HT-29 (cell line): ENCODE measurements at places on chromosomes 1 and 21.

DNA sequence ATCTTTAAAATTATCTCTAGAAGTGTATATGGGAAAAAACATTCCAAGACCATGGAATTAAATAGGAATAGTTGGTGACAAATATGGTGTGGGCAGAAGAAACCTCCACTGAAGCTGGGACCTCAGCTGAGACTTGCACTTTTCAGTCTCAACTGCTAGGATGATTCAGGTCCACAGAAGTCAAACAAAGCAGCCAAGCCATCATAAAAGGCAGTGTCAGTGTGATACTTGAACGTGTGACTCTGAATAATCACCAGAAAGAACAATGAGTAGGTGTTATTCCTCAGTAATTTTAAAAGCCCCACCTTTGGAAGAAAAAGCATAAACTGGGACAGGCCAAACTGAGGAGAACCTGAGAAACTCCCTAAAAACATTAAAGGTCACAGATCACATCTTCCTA is 90.7 kb downstream of the ZNF281 start:
- DNase-seq = no peak

DNA sequence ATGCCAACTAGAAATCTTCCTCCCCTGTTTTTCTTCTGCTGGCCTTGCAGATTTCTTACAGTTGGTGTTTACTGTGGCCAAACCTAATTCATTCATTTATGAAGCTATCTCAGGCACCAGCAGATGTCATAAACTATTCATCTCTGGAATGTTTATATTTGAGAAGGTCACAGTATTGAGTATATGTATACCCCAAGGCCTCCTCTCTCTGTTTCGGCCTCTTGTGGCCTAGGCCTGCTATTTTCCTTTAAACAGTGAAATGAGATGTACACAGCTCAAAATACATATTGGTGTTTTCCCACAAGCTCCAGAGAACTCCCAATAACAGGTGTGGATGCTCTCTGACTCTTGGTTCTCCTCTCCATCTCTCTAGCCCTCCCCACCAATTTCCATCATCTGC is 520.7 kb upstream of the CAMK1G start:
- DNase-seq = no peak

- DNase-seq = no peak
Measured at GRCh38 chr1:80402625-80403024, 1396.1 kb upstream of the ADGRL4 start.

DNA sequence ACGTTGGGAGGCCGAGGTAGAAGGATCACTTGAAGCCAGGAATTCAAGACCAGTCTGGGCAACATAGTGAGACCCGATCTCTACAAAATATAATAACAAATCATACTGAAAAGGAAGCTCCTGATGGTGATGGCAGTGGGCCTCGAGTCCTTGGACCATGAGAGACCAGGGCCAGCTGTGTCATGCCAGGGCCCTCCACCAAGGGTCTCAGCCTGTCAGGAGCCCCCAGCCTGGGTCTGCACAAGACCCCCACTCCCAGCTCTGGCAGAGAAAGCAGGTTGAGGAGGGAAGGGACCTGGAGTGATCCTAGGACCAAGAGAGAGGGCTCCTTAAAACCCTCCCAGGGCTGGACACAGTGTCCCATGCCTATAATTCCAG is 6.7 kb upstream of the CTRC start:
- DNase-seq = no peak

GRCh38 chr1:164017239-164017638 is 541.7 kb upstream of the PBX1 start:
- DNase-seq = no peak

GRCh38 chr1:223759273-223759672 is 46.9 kb downstream of the CAPN2 start:
- DNase-seq = no peak

- no peak for DNase-seq
Measured at GRCh38 chr1:24949331-24949881, 19.3 kb upstream of the RUNX3 start.

DNA sequence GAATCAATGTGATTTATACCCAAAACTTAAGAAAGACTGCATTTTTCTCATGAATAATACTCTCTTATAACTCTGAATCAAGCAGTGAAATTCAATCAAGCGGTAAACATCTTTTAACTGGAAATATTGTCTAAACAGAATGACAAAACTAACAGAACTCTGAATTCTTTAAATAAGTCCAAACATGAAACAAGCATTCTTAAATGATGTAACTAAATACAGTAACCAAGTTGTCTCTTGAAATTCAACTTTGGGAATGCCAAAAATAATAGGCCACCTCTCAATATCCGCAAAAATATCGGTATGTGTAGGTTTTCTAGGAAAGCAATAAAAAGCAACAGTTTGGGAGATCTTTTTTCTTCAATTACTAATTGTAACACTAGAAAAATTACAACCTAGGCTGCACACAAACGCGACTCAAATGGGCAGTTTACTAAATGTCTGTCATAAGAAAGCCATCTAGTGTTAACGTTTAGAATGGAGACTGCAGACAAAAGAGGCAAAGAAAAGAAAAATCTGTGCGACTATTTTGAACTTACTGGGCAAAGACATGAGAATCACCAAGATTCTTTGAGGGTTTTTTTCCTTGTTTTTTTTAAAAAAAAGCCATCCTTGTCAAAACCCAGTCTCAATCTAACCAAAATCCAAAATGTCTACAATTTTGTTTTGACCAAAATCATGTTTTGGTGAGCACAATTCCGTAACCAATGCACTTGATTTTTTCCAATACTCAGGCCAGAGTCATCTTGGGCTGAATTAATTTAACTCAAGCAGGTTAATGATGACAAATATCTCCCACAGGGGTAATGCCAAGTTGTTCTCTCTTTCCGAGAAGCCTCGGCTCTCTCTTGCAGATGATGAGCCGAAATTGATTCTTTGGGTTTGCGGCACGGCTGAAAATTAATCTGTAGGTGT is 1.3 kb downstream of the SIPA1L2 start:
- peak; percentile 39 for DNase-seq

DNA sequence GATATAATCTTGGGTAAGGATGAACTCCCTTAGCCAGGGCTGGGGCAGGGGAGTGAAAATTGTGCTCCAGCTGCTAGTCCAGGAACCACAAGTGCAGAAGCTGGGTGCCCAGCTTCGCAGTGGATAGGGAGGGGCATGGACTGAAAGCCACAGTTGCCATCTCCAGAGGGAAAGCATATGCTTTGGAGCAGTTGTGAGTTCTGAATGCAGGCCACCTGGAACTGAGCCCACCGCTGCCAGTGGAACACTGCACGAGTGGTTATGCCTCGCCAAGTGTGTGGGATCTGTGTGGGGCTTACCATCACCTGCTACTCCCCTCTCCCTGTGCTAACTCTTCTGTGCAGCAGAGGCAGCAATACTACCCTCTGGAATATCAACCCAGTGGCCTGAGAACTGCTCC is 158.4 kb upstream of the DPT start:
- DNase-seq = no peak

GRCh38 chr1:30868833-30869435 is 39.6 kb downstream of the SDC3 start:
- DNase-seq = no peak

- DNase-seq = no peak
Measured at GRCh38 chr1:2539312-2539907, 9.3 kb upstream of the HES5 start.

DNA sequence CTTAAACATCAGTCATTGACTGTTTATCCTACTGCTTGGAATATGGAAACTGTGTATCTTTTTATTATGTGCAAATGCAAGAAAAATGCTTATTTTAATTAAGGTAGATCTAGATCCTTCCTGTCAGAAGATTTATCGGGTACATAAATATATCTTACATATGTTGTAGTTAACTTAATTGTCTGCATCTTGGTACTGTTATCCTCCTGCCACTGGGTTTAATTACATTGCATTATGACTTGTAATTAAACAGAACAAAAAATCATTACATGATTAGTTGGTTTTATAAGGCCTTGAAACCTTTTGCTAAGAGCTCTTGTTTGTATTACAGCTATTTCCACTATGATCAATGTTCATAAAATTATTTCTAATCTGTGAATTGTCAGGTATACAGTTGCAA is 211.2 kb downstream of the PTGER3 start:
- no peak for DNase-seq

DNA sequence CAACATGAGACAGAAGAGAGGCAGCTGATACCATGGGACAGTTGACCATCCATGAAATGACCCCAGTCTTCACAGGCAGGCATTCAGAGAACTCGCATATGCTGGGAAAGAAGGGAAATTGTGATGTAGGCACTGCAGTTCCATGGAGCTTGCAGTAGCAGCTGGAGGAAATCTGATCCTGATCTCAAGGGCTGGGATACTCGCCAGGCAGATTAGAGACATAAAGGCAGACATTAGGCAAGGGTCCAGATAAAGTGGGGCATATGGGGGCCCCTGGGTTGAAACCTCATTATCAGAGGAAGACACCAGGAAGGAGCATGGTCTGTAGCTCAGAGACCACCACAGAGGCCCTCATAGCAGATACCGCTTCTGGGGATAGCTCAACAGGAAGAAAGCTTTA is 48.7 kb upstream of the TNR start:
- no peak for DNase-seq

GRCh38 chr1:56934430-56935060 is 31.3 kb downstream of the C8B start:
- no peak for DNase-seq

GRCh38 chr1:221715321-221716169 is 26.3 kb downstream of the DUSP10 start:
- no peak for DNase-seq

DNA sequence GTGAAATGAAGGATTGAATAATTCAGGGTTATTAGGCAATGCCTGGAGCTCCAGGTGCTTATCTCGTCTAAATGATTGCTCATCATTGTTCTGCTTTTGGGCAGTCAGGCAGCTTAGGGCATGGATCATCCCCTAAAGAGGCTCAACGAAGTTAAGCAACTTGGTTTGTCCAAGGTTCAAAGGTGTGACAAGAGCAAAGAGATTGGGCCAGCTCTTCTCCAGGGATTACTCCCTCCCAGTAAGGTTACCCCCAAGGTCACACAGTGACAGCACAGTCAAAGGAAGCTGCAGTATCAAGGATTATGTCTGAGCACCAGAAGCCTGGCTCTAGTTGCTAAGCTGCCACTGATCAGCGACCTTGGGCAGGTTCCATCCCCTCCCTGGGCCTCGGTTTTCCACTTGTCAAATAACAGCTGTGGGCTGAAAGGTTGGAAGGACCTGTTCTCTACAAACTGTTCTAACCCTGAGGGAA is 6.8 kb downstream of the ETNK2 start:
- DNase-seq = no peak

GRCh38 chr1:43321331-43321891 is 16.2 kb upstream of the MPL start:
- no peak for DNase-seq

- DNase-seq = no peak
Measured at GRCh38 chr1:76607717-76608116, 259.6 kb upstream of the ST6GALNAC5 start.

DNA sequence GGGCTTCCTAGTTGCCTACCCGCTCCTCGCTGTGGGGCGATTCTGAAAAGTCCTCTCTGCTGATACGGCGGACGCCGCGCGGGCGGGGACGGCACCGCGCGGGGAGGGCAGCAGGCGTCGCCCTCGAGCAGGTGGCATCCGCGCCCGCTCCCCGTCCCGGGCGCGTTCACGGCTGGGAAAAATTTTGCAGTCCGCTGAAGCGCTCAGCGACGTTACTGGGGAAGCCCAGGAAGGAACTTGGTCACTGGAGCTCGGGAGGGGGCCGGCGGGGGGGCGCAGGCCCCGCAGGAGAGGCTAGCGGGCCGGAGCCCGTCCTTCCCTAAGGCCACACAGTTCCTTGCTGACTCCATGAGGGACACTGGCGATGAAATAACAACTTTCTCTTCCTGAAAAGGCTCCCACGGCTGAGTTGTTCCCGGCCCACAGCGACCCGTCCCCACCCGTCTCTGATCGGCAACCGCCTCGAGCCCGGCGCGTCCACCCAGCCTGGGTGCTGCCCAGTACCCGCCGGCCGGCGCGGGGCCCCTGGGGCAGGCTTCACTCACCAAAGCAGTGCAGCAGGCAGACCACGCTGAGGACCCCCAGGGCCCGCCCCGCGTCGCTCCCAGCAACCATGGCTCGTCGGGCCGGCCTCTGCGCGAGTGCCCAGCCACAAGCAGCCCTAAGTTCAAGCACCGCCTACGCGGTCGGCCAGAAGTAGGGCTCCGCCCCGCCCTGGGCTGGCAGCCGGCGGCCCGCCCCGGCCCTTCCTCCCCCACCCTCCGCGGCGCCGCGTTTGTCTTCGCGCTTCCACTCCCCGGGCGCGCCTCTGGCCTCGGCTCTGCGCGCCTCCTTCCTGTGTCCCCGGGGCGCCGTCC is at the start of gene CD58:
Gene CD58 (minus strand): TSS at position 669 of the 857 bp plus-strand sequence. CDS start 54 bp downstream, at position 615.
- DNase-seq = peak; percentile 90

GRCh38 chr1:235739631-235740030 is 90.0 kb upstream of the GNG4 start:
- no peak for DNase-seq

GRCh38 chr1:234164098-234164709 is 209.1 kb upstream of the COA6 start:
- DNase-seq = no peak

GRCh38 chr1:178075333-178075732 is 18.6 kb upstream of the RASAL2 start:
- no peak for DNase-seq

GRCh38 chr1:235122348-235122747 is 6.3 kb downstream of the TOMM20 start:
- no peak for DNase-seq

- DNase-seq = peak; percentile 38
Measured at GRCh38 chr1:92623187-92623778, 136.6 kb upstream of the GFI1 start.
